Activated naive CD4-positive, alpha-beta T cell treated with anti-CD3 and anti-CD28 coated beads for 36 hours (primary cell): ENCODE measurements at places on chromosomes 6 and 20. TPM values are rescaled to one million over a fixed set of nuclear protein-coding genes. Genes with fewer than 3 reads are reported as not detected.

OR2J2 gene
- total RNA-seq = not detected

ITPR3 gene
- 35.1 TPM for total RNA-seq

CSNK2A1 gene
- total RNA-seq = 164 TPM

IL17F gene
- 3.3 TPM for total RNA-seq

C6orf141 gene
- total RNA-seq = 0.91 TPM

MUC21 gene
- total RNA-seq = not detected

CRNKL1 gene
- total RNA-seq = 15.7 TPM

ZSCAN31 gene
- 0.89 TPM for total RNA-seq
